HuH-7.5 (cell line): ENCODE measurements at places on chromosomes 13 and 19.

GRCh38 chr13:103898481-103898880 is 832.3 kb upstream of the SLC10A2 start:
- DNase-seq, result no peak

DNA sequence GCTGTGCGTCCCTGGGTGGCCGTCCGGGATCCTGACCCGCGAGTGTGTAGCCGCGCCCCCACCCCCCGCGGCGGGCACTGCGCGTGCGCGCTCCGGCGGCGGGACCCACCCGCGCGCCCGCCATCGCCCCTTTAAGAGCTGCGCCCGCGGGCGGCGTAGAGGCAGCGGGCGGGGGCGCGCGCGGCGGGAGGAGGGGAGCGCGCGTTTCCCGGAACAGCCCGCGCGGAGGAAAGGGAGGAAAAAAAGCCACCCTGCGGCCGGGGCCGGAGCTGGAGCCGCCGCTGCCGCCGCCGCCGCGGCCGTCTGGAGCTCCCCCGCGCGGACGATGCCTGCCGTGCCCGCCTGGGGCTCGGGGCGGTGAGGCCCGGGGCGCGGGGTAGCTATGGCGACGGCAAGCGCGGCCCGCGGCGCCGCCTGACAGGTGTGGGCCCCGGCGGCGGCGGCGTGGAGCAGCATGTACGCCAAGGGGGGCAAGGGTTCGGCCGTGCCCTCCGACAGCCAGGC is at the start of gene SSBP4:
TSS of gene SSBP4 (plus strand) at position 204 of the 504 bp plus-strand sequence. CDS start at position 455, 251 bp downstream.
- DNase-seq, result peak; percentile 98

GRCh38 chr13:33345842-33346241 is 60.3 kb upstream of the STARD13 start:
- DNase-seq, result no peak

DNA sequence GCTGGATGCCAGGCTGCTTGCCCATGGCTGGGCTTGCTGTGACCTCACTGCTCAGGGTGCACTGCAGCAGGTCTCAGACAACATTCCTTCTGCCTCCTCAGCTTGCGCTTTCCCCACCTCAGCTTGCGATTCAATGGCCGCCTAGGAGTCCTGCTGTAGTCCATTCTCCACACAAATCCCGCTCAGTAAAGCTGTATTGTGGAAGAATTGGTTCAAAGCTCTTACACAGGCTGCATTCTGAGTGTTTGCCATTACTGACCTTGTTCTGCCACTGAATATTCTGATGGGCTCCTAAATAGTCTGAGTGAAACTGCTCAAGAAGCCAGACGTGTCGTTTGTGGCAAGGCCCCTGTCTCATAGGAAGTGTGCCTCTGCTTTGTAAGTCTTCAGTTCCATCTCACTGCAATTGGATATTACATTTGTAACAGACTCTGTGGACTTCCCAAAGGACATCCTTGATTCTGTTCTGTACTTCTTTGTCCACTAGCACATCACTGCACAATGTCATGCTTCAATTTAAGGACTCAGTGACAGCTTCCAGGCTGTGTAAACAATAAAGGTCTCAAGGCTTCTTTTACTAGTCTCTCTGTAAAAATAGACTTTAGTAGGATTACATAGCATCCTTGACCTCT is 49.8 kb downstream of the KATNAL1 start:
- DNase-seq, result no peak

GRCh38 chr19:41352609-41353465 is 885 bp downstream of the TGFB1 start:
- DNase-seq, result peak; percentile 85

- no peak for DNase-seq
Measured at GRCh38 chr13:27789495-27790303, 2.6 kb upstream of the GSX1 start.

GRCh38 chr13:88434953-88435352 is 763.8 kb downstream of the SLITRK5 start:
- DNase-seq, result no peak

GRCh38 chr13:43136920-43137575 is 113.7 kb downstream of the DNAJC15 start:
- DNase-seq, result peak; percentile 19

GRCh38 chr19:40336601-40336900 is 11.6 kb downstream of the C19orf47 start:
- no peak for DNase-seq

DNA sequence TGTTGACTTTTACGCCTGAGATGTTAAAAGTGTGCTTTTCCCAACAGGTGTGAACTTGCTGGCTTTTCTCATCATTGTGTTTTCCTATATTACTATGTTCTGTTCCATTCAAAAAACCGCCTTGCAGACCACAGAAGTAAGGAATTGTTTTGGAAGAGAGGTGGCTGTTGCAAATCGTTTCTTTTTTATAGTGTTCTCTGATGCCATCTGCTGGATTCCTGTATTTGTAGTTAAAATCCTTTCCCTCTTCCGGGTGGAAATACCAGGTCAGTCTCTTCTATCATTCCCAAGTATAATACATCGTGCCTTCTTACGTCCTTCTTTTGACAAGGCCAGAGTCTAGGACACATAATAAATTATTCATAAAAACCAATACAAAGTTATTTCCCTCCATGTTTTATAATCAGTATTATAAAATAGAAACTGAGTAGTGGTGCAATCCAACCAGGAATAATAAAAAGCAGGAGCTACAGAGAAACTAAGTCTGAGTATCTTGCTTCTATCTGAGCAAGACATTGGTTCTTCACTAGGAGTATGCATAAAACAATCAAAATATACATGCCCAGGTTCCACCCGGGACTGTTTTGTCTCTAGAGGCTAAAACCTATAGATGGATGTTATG is 57.9 kb downstream of the RXFP2 start:
- no peak for DNase-seq

DNA sequence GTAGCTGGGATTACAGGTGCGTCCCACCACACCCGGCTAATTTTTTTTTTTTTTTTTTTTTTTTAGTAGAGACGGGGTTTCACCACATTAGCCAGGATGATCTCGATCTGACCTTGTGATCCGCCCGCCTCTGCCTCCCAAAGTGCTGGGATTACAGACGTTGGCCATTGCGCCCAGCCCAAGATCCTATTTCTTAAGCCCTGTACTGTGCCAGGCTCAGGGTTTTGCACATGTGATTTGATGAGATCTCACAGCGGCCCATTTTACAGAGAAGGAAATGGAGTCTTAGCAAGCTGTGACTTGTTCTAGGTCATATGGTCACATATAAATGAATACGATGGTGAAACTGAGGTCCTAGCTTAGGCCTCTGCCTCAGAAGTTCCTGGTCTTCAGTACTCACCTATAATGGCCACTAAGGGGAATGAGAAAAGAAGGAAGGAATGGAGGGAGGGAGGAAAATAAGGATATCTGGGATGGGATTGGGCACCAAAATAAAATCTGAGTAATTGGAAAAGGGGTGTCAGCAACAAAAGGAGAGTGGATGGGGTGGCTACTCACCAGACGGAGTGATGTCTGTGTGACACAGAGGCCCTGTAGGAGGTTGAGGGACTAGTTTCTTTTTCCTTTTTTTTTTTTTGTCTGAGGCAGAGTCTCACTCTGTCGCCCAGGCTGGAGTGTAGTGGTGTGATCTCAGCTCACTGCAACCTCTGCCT is 1.3 kb downstream of the OSCAR start:
- no peak for DNase-seq

GRCh38 chr13:65063753-65064152 is 2166.4 kb downstream of the PCDH9 start:
- DNase-seq, result no peak

DNA sequence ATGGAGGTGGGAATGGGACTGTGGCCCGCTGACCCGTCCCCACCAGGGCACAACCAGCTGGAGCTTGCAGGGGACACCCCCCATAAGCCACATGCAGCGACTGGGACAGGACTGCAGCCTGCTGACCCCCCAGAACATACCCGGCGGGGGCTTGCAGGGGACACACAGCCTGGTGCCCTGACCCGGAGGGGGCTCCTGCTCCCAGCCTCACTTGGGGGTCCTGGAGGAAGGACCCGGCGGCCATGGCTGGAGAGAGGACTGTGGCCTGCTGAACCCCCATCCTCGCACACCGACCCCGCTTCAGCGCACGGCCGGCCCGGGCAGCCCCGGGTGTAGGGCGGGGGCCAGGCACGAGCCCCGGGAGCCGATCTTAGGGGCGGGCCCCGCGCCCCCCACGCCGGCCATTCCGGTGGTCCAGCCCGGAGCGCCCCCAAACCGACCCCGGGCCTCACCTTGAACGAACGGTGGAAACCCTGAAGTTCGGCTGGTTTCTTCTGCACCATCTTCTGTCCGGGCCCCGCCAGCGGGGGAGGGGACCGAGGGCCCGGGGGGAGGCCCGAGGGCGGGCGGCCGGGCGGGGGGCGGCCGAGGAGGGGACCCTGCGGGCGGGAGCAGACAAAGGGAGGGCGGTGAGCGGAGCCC is 574 bp downstream of the MKNK2 start:
- DNase-seq, result no peak

DNA sequence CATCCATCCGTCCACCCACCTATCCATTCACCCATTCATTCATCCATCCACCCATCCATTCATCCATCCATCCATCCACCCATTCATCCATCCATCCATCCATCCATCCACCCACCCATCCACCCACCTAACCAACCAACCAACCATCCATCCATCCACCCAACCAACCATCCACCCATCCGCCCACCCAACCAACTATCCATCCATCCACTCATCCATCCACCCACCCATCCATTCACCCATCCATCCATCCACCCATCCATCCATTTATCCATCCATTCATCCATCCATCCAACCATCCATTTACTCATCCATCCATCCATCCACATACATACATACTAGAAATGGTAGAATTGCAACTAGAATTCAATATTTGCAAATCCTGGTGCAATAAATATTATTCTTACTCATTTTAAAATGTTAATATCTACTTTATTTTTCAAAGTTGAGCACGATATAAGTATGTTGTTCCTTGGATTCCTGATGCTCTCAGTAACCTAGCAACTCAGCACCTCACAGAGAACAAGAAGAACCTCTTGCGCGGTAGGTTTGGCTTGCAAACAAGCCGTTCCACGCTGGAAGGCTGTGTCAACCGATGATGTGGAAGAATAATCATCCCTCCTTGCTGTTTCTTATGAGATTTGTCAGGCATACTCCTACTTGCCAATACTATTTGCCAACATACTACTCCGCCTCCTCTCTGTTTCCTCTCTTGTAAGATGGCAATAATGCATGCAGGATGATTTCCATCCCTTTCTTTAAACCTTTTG is 111.7 kb downstream of the GNG7 start:
- DNase-seq, result no peak

GRCh38 chr13:94558716-94559115 is 37.2 kb downstream of the TGDS start:
- no peak for DNase-seq

GRCh38 chr13:39036212-39036611 is 1.7 kb downstream of the PROSER1 start:
- DNase-seq, result no peak

GRCh38 chr13:84528408-84529070 is 646.3 kb upstream of the SLITRK1 start:
- DNase-seq, result no peak

DNA sequence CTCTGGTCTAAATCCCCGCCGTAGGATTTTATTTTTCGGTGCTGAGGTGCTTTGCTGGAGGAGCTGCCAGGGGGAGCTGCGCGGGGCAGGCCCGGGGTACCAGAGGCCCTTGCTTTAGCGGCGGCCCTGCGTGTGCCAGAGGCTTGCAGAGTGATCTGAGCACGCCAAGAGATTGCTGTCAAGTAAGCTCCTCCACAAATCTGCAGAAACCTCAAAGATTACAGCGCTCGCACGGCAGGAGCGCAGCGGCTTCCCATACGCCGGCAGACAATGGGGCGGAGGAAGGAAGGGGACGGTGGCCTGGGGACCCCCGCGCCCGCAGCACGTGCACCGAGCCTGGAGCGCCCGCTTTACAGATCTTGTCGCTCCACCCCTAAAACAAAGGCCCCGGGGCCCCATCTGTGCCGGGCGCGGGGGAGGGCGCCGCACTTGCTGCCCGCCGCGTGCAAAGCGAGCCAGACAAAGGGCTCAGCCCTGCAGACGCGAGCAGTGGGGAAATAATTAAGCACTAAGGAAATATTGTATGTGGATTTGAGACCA is 9.1 kb upstream of the C19orf12 start:
- no peak for DNase-seq

GRCh38 chr13:107277911-107278310 is 710.0 kb upstream of the ARGLU1 start:
- DNase-seq, result no peak
